Stimulated activated CD4-positive, alpha-beta T cell treated with anti-CD3 and anti-CD28 coated beads, Interleukin-1b, Interleukin-23, amount 100 ng/mL, for 1 hour (primary cell): ENCODE measurements at places on chromosomes 2 and 18.

- DNase-seq: no peak
These were observed 2.5 kb upstream of the CDH7 start for GRCh38 chr18:65748321-65748720.

DNA sequence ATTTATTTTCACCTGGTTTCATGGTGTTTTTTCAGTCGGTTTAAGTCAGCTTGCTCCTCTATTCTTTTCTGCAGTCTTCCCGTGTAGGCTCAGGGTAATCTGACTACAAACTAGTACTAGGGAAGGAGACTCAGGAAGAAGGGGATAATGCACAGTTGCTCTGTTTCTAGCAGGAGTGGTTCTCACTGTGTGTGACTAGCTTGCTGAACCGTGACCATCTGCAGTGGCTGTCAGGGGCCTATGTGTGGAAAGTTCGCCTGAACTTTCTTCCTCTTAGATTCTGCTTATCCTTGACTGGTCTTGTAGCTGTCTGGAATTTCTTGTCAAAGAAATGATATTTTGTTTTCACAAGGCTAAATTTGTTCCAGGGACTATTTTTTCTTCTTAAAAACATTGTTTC lies 46.3 kb upstream of the AQP4 start:
- no peak for DNase-seq

GRCh38 chr2:159516241-159516758 lies 100.0 kb downstream of the BAZ2B start:
- no peak for DNase-seq

GRCh38 chr2:32825291-32825712 lies 121.5 kb upstream of the LTBP1 start:
- DNase-seq: no peak

- DNase-seq: no peak
These were observed 312.3 kb upstream of the PIK3C3 start for GRCh38 chr18:41642756-41643155.

DNA sequence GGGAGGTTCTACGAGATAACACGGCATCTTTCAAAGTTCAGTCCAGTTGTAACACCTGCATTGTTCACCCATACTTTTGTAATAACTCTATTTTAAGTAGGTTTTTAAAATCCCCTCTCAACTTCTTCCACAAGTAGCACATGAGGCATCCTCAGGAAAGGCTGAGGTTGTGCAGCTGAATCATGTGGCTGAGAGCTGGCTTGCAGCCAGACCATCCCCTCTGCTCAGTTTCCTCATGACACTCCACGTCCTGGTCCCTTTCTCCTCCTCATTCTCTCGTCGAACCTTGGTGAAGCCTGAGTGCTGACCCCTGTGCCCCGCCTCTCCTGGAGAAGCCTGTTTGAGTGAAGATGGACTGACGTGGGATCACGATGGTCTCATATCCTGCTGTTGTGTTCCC lies 42.5 kb downstream of the POU3F3 start:
- DNase-seq: no peak

DNA sequence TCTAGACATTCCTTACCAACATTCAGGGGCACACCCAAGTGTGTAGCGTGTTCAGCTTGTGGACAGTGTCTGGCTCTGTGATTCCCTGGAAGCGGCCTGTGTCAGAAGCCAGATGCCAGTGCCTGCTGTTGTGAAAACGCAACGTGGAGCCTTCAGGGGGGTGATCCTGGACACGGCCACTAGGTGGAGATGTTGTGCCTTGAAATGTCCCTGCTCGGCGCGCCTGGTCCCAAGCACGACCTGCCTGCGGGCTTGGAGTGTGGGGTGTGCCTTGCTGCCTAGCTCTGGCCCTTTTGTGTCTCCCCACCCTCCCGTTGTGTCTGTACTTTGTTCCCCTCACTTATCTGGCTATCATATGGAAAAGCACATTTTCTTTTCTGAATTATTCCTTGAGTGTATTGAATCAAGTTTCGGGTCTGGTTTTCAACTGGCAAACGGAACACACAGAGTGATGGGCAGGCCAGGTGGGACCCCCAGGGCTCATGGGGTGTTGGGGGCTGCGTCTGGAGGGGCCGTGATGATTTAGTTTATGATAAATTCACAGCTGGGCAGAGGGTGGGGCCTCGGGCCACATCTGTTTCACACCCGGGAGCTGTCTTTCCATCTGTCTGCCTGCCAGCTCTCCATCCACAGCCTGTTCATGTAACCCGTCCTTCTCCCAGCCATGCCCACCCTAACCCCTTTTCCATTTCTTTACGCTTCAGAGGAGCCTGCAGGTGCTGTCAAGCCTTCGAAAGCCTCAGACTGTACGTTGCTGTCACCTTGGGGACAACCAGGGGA lies 95.5 kb downstream of the DYSF start:
- DNase-seq: peak; percentile 12

DNA sequence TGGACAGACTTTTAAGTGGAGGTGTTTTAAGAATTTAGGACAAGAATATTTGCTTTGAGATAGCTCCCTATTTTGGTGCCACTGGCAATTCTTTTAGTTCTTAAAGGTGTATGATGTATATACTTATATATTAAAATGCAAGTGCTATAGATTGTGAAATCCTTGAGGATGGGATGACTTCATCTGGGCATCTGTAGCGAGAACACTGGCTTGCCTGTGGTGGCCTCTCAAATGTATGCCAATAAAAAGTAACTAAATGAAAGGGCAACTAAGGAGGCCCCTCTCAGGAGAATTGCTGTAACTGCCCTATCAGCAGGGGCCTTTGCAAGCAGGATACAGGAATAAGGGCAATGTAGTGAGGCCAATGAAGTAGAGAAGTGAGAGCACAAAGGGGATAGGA lies 2.6 kb upstream of the THUMPD2 start:
- no peak for DNase-seq

DNA sequence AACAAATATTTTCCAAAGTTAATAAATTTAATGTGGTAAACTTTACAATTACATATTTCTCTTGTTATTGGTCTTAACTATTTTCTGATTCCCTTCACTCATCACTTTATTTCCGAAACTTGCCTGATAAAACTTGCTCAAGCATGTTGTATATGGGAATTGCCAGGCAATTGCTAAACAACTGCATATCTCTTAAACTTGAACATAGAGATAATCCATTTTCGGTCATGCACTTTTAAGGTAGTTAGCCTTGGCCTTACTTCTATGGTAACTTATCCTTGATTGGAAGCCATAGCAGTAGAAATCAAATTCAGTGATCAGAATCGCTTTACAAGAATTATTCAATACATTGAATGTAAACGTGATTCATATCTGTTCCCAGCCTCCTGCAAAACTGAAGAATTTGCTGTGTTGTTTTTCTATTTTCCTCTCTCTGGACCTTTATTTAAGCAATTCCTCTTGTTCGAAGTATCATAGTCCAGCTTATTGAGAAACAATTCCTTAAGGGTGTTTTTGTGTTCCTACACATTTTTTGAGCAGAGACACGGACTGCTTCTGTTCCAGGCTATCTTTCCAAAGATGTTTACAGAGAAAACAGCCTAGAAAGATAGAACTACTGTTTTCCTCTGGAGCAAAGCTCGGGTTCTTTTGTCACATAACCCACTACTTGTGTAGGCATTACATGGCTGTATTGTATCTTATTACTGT lies 674.3 kb downstream of the IRS1 start:
- no peak for DNase-seq

- no peak for DNase-seq
These were observed 309.7 kb upstream of the LRRTM4 start for GRCh38 chr2:77831898-77832297.

DNA sequence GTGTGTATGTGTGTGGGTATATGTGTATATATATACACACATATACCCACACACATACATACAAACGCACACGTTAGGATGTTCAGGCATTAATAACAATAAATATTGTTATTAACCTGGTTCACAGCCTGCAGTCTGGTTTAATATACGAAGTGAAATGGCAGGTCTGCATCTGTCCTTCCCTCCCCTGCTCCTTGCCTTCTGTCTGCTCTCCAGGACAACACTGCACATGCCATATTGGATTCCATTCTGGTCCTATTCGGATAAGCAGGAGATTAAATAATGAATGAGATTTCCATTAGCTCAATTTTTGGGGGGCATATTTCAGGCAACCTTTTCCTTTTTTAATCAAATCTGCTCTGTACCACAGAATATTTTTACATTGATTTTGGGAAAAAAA lies 158.0 kb downstream of the CELF4 start:
- DNase-seq: no peak

DNA sequence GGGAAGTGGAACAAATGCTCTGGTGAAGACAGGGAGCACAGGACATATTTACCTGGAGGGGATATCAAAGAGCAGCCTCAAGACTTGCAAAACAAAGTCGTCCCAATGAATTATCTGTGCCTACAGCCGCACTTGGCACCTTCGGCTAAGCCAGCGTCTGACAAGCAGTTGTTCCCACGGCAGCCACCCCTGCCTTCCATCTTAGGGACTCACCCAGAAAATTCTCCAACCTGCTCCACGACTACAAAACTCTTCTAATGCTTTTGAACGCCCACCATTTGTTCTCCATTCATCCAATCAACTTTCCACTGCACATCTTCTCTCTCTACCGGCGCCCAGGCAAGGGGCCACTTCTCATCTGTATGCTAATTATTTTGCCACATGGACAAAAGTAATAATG lies 7.0 kb downstream of the MYT1L start:
- no peak for DNase-seq

GRCh38 chr2:72974436-72974754 lies 57.1 kb downstream of the EMX1 start:
- DNase-seq: no peak

DNA sequence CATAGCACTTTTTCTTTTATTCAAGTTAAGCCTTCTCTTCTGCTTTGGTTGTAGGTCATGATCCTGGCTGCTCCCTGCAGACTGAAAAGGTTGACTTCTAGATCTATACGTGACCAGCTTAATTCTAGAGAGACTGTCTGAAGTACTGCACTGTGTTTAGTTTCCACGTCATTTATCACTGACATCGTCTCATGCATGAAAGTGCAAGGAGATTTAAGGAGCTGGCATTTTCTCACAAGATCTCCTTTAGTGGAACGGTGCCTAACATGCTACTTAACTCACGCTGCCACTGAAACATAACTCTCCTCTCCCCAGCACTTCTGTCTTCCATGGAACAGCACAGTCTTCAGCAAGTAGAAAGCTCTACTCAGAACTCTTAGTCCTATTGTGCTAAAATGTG lies 583.0 kb upstream of the KLHL29 start:
- no peak for DNase-seq

DNA sequence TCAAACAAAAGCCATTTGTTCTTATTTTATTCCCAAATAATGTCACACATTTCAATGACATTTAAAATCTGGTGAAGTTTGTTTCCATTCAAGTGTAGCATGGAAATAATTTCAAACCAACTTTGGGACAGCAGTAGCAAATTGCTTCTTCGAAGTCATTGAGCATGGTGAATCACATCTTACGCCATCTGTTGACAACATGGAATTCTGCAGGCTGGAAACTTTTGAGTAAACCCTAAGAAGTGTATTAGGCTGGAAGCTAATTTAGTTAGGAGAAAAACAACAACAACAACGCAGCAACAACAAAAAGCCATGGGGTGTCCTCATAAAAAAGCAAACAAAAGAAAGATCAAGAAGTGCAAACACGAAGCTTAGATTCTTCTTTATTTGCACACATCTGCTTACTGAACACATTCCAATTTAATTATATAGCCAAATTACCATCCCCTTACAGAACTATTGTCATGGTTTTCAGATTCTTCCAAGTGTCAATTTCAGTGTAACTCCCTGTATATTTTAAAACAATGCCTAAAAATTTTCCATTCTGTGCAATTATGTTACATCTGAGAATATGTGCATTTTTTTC lies 659.0 kb upstream of the CDH7 start:
- DNase-seq: no peak

- no peak for DNase-seq
These were observed 95.2 kb upstream of the SPRED2 start for GRCh38 chr2:65527451-65528240.

- DNase-seq: no peak
These were observed 335.2 kb downstream of the LPIN1 start for GRCh38 chr2:12081481-12082210.

DNA sequence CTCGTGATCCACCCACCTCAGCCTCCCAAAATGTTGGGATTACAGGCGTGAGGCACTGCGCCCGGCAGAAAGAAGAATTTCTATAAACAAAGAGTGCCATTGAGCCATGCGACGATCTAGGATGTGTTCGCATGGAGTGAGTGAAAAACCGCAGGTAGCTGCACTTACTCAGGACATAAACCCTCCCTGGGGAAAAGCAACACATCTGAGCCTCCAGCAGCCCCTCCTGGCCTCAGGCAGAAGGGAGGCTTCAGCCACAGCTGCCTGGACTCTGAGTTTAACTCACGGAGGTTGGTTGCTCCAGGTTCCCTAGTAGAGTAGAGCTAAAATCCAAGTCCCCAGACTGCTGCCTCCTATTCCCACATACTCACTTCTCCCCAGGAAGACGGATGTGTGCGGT lies 11.3 kb upstream of the STK25 start:
- DNase-seq: no peak

- no peak for DNase-seq
These were observed 25.3 kb downstream of the CROCC2 start for GRCh38 chr2:240931319-240931949.

- DNase-seq: no peak
These were observed 2070.4 kb upstream of the CELF4 start for GRCh38 chr18:39635966-39636365.

DNA sequence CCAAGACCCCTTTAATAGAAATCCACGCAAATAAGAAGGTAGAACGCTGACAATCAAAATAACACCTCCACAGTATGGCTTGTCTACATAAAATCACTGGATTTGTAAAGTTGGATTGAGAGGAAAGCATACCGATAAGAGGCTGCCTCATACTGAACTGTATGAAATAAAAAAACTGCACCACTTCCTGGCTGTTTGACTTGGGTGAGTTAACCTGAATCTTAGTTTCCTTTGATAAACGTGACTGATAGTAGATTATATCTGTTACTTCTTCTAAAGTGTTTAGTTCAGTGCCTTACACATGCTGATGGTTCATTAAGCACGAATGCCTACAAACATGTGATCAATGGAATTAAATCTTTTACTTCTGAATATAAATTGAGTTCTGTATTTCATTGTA lies 140.4 kb upstream of the RNF152 start:
- no peak for DNase-seq

GRCh38 chr2:208711598-208711997 lies 305.0 kb downstream of the PTH2R start:
- DNase-seq: no peak

GRCh38 chr18:79606621-79607331 lies 72.8 kb upstream of the CTDP1 start:
- no peak for DNase-seq

DNA sequence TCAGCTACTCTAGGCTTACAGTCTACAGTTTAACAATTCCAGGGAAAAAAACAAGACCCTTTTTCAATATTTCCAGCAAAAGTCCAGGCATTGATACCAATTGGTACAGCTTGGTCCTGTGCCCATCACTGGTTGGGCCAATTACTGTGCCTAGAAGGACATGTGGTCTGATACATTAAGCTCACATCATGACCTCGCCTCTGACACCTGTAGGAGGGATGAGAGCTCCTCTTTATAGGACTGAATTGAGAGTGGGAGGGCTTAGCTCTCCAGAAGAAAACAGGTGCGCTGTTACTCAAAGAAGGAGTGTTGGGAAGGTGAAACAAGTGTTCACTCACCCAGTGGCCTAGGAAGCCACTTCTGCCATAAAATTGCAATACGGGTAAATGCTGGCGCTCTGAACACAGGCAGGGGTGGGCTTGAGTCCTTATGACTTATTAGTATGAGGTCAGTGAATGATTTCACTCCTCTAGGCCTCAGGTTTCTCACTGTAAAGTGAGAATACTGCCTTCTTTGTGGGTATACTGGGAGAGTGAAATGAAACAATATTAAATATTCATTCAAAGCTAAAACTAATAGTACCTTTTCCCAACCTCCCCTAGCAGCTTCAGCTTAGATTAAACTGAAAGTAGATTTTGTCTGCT lies 49.7 kb downstream of the RABL2A start:
- no peak for DNase-seq

- DNase-seq: peak; percentile 27
These were observed 73.9 kb downstream of the ARL4C start for GRCh38 chr2:234422981-234423431.
